Umbilical cord (tissue), 2 donors: ENCODE measurements at places on chromosomes 7 and 10. TPM values are rescaled to one million over a fixed set of nuclear protein-coding genes. Genes with fewer than 3 reads are reported as not detected.

The TAS2R4 gene
- total RNA-seq = 4.1 TPM

The HOGA1 gene
- total RNA-seq = 5.1 TPM

The CTAGE15 gene
- not detected for total RNA-seq

The CALML5 gene
- not detected for total RNA-seq

The PRXL2A gene
- total RNA-seq = 26.5 TPM

The DUSP5 gene
- total RNA-seq = 7.2 TPM

The DPCD gene
- 16.1 TPM for total RNA-seq

The TPST1 gene
- total RNA-seq = 88.1 TPM

The LRRD1 gene
- 4.1 TPM for total RNA-seq

The XPNPEP1 gene
- total RNA-seq = 66.0 TPM

The PLEKHA1 gene
- total RNA-seq = 32.3 TPM

The WBP1L gene
- total RNA-seq = 35.9 TPM

The CHN2 gene
- 20.2 TPM for total RNA-seq

The EFCAB10 gene
- total RNA-seq = 0.48 TPM

The ZNF777 gene
- total RNA-seq = 4.3 TPM

The USP54 gene
- total RNA-seq = 8.4 TPM

The CYP26C1 gene
- total RNA-seq = 0.24 TPM

The GPRIN2 gene
- total RNA-seq = 9.6 TPM

The SRRM3 gene
- total RNA-seq = 3.1 TPM

The AGAP9 gene
- total RNA-seq = 1.4 TPM

The WDR86 gene
- total RNA-seq = 34.7 TPM

The FAM25C gene
- total RNA-seq = not detected

The LLCFC1 gene
- not detected for total RNA-seq

The CPEB3 gene
- total RNA-seq = 6.3 TPM

The KLF14 gene
- total RNA-seq = 0.48 TPM

The IDI2 gene
- 1.9 TPM for total RNA-seq

The THSD7A gene
- total RNA-seq = 7.0 TPM

The C10orf71 gene
- total RNA-seq = 3.6 TPM

The SPOCK2 gene
- total RNA-seq = 0.24 TPM

The FAM25G gene
- not detected for total RNA-seq

The ANKRD30A gene
- 0.72 TPM for total RNA-seq

The LIPM gene
- not detected for total RNA-seq

The HMX2 gene
- total RNA-seq = not detected

The COL13A1 gene
- total RNA-seq = 18.3 TPM

The HK1 gene
- 57.3 TPM for total RNA-seq

The NOS3 gene
- total RNA-seq = 4.6 TPM

The TPK1 gene
- 13.5 TPM for total RNA-seq

The BCL7B gene
- 11.6 TPM for total RNA-seq

The HOXA10 gene
- total RNA-seq = 14.2 TPM

The HKDC1 gene
- total RNA-seq = not detected

The GPR85 gene
- 7.0 TPM for total RNA-seq

The FOXP2 gene
- total RNA-seq = 13.0 TPM

The SH2D4B gene
- 1.9 TPM for total RNA-seq

The LIPJ gene
- 4.1 TPM for total RNA-seq

The PHKG1 gene
- total RNA-seq = 2.4 TPM

The THNSL1 gene
- 7.9 TPM for total RNA-seq

The CYP3A4 gene
- total RNA-seq = 0.72 TPM

The MBL2 gene
- total RNA-seq = 1.2 TPM

The SYT15B gene
- total RNA-seq = 8.2 TPM

The ASB10 gene
- not detected for total RNA-seq

The HOXA13 gene
- total RNA-seq = 15.6 TPM

The NPTX2 gene
- 14.7 TPM for total RNA-seq

The SFTPA2 gene
- 2.6 TPM for total RNA-seq

The NAT16 gene
- 1.2 TPM for total RNA-seq

The CLEC2L gene
- 0.96 TPM for total RNA-seq

The AZGP1 gene
- 9.9 TPM for total RNA-seq
